ENCODE measurements at places on chromosomes 3 and 15.

GRCh38 chr15:101162701-101163483 lies 89.0 kb downstream of the CHSY1 start:
- DNase-seq = no peak

DNA sequence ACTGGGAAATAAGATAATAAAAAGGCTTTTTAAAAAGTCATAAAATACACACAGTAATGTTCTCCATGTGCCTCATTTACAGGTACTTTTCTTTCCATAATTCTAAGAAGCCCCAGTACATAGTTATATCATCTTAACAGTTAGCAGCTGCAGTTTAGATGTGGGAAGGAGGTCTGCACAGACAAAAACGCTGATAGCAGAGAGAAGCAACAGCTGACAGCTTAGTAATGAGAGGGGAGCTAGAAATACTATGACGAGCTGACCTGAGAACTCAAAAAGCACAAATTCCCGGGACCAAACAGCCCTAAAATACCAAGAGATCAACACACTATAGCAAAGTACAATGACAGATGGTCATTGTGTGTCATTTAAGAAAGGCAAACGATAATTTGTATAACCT lies 36.7 kb upstream of the ARHGEF3 start:
- no peak for DNase-seq

- DNase-seq = no peak
These were observed 513.7 kb downstream of the FOXP1 start for GRCh38 chr3:71069797-71070196.

DNA sequence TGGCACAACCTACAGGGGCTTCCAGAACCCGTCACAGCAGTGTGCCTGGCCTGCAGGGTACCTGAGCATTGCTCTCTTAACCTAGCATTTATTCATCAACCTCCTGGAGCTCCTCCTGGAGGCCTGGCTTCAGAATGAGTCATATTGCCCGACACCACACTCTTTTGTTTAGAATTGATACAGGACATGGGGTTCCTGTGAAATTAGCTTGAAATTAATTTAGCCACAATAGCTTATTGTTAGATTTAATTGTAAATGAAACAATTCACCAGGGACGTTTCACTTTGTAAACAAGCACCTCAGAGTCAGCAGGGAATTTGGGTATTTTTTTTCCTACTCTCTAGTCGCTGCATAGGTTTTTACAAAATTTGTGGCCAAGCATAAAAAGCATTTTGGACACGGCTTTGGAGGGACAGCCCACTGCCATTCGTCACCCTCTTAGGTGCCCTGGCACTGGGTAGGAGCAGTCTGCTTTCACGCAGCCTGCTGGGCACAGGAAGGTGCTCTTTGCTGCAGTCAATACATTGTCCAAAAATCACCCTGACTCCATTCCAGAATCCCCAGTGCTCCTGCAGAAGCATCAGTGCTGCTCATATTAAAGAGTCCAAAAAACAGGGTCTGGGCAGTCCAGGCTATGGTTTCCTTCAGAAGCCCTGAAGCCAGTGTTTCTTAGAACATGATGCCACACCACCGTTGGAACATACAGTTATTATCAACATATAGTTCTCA lies 60.8 kb upstream of the MEF2A start:
- DNase-seq = no peak

GRCh38 chr15:69513986-69514385 lies 61.4 kb downstream of the RPLP1 start:
- no peak for DNase-seq

- DNase-seq = no peak
These were observed at the start of gene ZNF662 for GRCh38 chr3:42906070-42906847. Gene ZNF662 (plus strand): TSS chr3:42906142. CDS start chr3:42908115, 1,973 bp downstream.

GRCh38 chr3:32384938-32385337 lies 6.7 kb upstream of the CMTM7 start:
- no peak for DNase-seq

DNA sequence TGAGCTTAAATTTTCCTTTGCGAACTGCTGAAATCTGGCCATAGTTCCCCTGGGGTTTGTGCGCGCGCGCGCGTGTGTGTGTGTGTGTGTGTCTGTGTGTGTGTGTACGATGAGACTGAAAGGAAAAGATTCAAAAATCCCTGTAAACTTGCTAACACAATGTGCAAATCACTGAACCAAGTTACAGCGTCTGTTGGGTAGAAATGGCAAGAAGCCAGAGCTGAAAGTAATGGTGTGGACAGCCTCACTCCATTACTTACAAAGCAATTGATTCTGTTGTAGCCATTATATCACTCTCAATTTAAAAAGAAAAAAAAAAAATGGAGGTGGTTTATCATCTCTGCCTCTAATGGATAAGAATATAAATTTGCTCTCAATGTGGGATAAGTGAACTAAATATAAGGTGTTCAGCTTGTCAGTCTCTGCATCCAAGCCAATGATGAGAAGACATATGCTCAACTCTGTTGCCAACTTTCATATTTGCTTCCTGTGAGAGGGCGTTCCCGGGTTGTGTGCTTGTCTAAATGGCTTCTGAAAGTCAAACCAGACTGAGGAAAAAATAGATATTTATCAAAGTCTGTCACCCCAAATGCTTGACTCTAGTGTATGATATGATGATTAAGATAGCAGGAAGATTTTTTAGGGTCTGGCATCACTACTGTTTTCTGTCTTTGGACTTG lies 422.2 kb downstream of the ZNF385D start:
- DNase-seq = no peak

DNA sequence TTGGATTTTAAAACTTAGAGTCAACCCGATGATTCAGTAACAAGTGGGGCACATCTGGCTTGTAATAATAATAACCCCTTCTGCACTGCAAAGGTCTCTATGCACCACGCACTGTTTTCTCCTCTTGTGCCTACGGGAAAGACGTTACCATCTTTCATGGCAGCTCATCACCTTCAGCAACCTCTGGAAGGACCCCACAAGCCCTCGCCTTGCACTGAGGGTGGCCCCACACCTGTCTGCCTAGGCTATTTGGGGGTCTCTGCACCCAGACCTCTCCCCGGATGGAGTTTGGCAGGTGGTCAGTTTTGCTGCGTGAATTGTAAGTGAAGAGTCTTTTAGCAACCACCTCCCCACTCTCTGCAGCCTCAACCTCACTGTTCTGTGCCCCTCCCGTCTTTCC lies 138.6 kb upstream of the MEF2A start:
- no peak for DNase-seq

GRCh38 chr15:40846841-40847222 lies 3.0 kb downstream of the SPINT1 start:
- no peak for DNase-seq

- no peak for DNase-seq
These were observed 31.0 kb upstream of the PDE8A start for GRCh38 chr15:84950570-84951111.

GRCh38 chr3:51706788-51707731 lies at the start of gene GRM2:
Gene GRM2 (plus strand): TSS chr3:51707068. CDS start chr3:51708984, 1,916 bp downstream.
- peak; percentile 38 for DNase-seq

DNA sequence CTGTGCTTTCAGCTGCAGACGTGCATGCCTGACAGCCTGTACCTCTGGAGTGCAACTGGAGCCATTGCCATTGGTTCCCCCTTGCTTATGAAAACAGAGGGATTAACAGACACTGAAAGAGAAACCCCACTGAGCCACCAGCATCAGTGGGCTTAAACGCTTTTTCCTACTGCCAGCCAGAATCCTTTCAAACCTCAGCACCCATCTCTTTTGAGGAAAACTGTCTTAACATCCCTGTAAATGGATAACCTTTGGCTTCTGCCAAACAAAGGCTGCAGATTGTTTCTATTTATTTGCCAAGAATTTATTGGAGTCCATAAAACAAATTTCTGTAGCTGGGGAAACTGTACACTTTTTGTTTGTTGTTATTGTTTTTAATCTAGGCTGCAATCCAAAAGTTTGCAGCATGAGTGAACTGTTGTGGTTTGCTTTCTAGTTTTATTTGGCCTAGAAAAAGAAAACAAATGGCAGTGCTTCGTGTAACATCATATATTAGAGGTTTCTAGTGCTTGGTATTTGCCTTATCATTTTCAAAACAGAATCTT lies 369.2 kb upstream of the IL12A start:
- no peak for DNase-seq

DNA sequence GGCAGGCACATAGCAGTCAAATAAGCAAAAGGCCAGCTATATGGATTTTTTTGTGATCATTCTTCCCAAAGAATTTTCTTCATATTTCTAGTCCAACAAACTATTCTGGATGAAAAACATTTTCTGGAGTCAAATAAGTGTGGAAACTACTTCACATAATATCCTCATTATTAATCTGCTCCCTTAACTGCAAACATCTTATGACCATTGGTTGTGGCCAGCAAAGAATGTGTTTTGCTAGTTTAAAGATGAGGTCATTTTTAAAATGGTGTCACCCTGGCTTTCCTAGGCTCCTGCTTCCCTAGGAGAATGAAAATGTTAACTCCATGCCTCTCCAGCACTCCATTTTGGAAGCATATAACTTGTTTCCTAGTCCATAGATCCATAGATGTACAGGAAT lies 118.8 kb downstream of the SST start:
- DNase-seq = no peak

DNA sequence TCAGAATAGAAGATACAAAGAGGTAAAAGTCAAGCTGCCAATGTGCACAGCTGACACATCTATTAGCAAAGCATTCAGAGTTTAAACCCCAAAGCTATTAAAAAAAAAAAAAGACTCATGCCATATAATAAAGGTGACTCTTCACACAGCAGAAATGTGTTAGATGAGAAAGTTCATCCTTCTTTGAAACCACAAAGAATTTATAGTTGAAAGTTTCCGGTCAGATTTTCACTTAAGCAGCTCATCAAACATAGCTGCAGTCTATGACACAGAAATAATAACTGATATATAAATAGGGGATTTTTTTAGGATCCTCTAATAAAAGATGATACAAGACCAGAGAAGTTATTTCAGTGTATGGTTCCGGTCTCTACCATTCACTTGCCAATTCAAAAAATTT lies 76.6 kb downstream of the WWTR1 start:
- DNase-seq = no peak

- DNase-seq = no peak
These were observed 33.8 kb downstream of the NBEAL2 start for GRCh38 chr3:47013231-47013630.

DNA sequence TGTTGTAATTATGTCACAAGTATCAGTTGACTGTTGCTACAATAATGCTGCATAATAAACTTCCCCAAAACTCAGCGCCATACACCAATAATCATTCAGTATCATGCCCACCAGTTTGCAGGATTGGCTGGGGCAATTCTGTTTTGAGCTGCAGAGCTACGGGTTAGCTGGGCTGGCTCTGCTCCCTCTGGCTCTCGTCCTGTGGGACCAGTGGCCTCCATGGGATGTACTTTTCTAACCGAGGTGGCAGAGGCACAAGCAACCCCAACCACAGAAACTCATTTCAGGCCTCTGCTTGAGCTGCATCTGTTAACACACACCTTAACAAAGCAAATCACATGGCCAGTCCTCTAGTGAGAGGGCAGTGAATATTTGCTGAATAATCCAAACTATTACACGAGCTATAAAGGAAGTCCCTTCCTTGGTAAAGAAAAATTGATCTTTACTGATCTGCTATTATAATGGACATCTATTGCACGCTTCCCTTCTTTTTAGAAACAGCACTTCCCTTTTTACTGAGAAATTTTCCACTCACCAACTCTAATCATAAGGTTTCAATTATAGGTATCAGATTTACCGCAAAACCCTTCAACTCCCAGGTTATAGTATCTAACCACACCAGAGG lies 10.9 kb upstream of the BCL2A1 start:
- no peak for DNase-seq

DNA sequence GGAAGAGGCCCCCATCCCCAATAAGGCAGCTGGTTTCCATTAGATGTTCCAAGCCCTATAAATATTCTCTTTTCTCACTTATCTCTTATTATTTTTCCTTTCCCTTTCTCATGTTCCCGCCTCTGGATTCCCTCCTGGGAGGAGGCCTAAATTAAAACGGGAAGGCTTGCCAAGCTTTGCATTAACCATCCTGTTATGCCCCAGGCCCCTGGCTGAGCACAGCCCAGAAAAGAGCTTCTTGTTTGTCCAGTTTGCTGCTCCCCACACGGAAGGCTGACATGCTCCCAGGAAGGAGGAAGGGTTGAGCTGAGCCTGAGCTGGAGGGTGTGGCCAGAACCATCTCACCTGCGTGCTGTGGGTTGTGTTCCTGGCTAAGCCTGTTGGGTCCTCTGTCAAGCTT lies 63.1 kb upstream of the BOC start:
- DNase-seq = no peak
